ENCODE measurements at places on chromosomes 3 and 15. TPM values are rescaled to one million over a fixed set of nuclear protein-coding genes. Genes with fewer than 3 reads are reported as not detected.

GRCh38 chr3:42844815-42845214 is 30.9 kb downstream of the CYP8B1 start:
- no peak for DNase-seq

- DNase-seq, result peak; percentile 12
These were observed 25.6 kb upstream of the NLGN1 start for GRCh38 chr3:173371848-173372487.

DNA sequence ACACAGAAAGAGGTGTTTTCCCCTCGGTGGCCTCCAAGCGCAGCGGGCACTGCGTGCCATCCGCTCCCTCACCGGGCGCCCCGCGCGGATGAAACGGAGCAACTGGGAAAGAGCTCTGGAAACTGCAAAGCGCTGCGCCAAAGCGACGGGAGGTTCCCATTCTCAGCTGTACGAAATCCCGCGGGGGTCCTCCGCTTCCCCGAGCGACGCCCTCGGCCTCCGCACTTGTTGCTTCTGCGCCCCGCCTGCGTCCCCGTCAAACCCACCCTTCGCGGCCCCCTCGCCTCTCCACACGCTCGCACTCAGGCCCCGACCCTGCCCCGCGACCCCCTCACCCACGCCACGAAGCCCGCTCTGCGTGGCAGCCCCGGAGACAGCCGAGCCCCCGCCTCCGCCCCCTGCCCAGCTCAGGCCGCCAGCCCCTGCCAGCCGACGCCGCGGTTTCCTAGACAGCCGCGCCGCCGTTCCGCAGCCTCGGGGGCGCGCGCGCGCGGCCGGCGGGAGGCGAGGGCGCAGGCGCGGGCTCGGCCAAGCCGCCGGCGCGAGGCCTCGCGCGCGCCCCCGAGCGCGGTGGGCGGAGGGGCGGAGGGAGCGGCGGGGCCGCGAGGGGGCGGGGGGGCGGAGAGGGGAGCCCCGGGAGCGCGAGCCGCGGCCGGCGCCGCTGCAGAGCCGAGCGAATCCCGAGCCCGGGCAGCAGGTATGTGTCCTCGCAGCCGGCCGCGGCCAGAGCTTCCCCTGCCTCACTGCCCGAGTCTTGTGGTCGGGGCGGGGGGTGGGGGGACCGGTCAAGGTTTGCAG is at the start of gene TMEM266:
Gene TMEM266 (plus strand): TSS at position 666 of the 798 bp plus-strand sequence. CDS start 74,279 bp downstream, outside the sequence.
- DNase-seq, result peak; percentile 46

TRIM42 gene
- polyA plus RNA-seq, result not detected

- no peak for DNase-seq
These were observed at the start of gene GPR87 for GRCh38 chr3:151316267-151316991. GPR87 (minus strand) TSS chr3:151316820; CDS start chr3:151300100, 16,720 bp downstream.

TMEM108 gene
- 45.2 TPM for polyA plus RNA-seq

DNA sequence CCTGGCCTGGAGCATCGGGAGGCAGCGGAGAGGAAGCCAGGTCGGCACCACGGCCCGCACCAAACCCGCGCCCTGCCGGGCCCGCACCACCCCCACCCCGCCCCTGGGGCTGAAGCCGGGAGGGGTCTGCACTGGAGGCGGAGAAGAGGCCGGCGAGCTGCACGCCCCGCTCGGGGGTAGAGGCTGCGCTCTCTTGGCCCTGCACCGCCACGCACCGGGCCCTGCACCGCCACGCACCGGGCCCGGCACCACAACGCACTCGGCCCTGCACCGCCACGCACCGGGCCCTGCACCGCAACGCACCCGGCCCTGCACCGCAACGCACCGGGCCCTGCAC is 41.4 kb downstream of the MUC20 start:
- no peak for DNase-seq

DNAJB11 gene
- 70.7 TPM for polyA plus RNA-seq

P2RY12 gene
- 0.89 TPM for polyA plus RNA-seq

DNA sequence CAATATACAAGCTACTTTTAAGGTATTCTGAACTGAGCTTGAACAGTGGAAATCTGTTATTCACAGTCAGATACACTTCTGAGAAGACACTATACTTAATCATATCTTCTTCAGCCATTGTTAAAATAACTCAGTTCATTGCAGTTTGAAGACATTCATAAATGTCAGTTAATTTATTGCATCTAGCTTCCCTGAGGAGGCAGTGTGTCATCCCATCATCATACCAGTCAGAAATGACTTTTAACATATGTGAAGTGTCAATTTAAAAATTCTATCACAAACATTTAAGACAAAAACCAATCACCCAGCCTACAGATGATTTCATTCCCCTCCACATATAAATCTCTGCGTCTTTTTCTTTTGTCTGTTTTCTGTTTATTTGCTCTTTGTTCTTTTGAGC is 7.5 kb downstream of the TMEM207 start:
- no peak for DNase-seq

- DNase-seq, result no peak
These were observed 23.1 kb downstream of the SLC30A4 start for GRCh38 chr15:45499426-45499825.

DNA sequence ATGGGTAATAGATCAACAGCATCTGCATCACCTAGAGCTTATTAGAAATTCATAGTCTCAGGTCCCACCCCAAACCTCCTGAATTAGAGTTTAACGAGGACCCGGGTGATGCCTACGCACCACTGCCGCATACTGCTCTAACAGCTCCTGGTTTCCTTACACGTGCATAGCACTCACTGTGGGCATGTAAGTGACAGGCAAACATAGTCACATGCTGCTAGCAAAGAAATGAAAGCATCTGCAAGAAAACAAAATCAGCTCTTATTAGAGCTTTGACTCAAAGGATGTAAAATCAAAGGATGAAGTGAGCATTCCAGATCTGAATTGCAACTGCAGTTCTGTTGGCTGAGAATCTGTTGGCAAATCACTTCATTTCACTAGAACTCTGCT is 19.1 kb upstream of the RIOX2 start:
- DNase-seq, result no peak

DNA sequence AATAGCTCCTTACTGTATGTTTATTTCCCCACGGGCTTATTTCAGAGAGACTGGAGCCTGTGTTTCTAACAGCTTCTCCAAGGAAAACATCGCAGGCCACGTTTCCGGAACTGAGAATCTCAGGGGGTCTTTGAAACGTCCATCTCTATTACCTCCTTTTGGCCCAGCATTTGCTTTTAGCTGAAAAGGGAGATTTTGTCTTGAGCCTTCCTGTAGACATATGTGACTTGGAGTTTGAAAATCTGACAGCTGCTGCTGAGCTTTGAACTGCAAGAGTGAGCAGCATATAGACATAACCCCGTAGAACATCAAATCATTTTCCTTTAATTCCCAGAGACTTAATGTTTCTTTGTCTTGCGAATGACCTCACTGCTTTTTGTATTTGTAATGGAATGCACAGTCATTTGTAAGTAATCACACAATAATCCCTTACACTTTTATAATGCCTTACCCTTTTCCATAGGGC is 54.6 kb downstream of the LPP start:
- DNase-seq, result no peak

DNA sequence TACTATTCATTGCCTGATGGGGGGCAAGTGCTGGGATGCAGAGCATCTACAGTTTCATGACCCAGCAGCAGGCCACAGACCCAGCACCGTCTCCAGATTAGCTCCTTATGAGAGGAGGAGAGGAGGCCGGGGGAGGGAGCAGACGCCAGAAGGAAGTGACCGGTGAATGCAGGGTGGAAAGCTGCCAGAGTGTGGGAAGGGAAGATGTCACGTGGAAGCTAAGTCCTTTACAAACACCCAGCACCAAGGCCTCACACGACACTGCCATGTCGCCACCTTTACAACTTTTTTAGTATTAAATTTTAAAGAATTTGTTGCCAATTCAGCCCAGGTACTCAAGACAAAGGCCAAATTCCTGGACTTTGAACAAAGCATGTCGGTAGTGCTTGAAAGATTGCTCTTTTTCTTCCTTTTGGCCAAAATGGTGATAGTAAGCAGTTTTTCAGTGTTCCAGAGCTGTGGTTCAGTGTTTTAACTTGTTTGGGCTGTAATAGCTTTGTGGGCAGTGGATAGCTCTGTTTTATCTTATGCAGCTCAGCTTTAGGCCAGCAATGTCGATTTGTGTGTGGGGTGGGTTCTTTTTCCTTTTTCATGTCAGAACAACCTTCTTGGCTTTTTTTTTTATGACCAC is 58.2 kb downstream of the ZBTB38 start:
- peak; percentile 62 for DNase-seq

DNA sequence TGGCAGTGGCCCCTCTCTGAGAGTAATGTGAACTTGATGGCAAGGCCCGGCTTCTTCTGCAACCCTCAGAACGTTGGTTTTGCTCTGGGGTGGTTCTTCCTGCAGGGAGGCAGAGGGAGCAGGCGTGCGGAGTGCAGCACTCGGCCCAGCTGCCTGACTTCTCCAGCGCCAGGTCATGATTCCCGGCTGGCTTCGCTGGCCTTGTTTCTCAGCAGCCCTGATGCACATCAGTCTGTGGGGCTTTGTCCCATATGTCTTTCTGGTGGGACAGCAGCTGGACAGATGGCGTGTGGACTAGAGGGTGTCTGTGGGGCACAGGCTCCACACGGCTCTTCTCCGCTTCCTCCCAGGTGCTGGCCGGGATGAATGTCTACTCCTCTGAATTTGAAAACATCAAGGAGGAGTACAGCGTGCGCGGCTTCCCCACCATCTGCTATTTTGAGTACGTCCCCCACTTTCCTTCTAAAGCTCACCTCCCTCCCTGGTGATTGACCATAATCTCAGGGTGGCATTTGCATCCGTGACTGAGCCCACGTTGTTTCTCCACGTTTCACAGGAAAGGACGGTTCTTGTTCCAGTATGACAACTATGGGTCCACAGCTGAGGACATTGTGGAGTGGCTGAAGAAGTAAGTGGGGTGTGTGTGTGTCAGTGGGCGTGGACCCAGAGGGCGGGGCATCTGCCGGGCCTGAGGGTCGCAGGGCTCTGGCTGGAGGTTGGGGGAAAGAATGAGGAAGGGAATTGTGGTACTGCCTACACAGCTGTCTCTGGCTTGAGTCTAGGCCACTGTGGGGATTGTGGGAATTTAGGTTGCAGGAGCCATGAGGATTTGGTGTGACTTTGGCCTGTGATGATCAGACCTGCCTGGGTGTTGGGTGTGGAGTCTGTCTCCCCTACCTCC is 57.1 kb downstream of the PDIA5 start:
- DNase-seq, result no peak

DNA sequence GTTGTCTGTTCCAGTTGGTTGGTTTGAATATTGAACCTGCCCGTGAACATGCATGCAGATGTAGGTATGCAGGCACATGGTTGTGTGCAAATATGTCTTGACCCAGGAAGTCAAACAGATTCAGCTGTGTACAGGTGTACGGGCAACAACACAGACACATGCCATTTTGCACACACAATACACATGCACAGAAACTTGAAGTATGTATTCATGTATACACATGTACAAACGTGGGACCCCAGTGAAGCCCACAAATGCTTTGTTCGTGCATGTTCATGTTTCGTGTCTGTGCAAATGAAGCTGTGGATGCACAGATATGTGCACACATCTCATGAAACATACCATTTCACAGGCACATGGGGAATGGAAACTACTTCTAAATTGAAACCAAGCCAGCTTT is 30.7 kb downstream of the IDH3A start:
- DNase-seq, result no peak

GRCh38 chr15:32709295-32710033 is 8.3 kb upstream of the GREM1 start:
- no peak for DNase-seq

DNA sequence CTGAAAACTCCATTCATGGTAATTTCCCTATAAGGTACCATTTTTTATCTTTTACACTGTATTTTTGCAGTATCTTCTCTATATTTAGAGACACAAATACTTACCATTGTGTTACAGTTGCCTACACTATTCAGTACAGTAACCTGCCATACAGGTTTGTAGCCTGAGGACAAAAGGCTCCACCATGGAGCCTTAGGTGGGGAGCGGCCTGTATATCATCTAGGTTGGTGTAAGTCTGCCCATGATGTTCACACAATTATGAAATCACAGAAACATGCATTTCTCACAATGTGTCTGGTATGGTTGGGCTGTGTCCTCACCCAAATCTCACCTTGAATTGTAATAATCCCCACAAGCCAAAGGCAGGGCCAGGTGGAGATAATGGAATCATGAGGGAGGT is 43.9 kb upstream of the LYSMD4 start:
- no peak for DNase-seq

GRCh38 chr3:119619094-119619493 is 21.4 kb downstream of the PLA1A start:
- DNase-seq, result no peak

LIPH gene
- polyA plus RNA-seq, result 3.1 TPM

DNA sequence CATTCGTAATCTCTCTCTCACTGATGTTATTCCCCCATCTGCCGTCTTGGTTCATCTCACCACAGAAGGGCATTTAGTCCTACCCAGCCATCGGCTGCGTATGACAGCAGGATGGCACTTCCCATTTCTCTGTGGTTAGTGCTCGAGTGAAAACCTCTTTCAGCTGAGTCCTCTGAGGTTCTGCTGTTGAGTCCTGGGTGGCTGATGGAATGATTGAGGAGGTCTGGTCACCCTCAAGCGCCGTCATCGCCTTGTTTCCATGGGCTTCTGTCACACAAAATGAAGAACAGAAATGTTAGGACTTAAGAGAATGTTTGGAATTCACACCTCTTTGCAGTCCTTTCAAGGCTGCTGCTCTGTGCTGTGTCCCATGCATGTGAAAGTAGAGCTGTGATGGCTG is 9.4 kb upstream of the SACM1L start:
- no peak for DNase-seq

All from right lung (tissue), 10 donors.